ENCODE measurements at places on chromosomes 7 and 10. TPM values are rescaled to one million over a fixed set of nuclear protein-coding genes. Genes with fewer than 3 reads are reported as not detected.

- DNase-seq, result no peak
Measured at GRCh38 chr10:74875966-74876365, 49.6 kb downstream of the KAT6B start.

- no peak for DNase-seq
Measured at GRCh38 chr7:22549667-22550513, 49.9 kb upstream of the STEAP1B start.

DNA sequence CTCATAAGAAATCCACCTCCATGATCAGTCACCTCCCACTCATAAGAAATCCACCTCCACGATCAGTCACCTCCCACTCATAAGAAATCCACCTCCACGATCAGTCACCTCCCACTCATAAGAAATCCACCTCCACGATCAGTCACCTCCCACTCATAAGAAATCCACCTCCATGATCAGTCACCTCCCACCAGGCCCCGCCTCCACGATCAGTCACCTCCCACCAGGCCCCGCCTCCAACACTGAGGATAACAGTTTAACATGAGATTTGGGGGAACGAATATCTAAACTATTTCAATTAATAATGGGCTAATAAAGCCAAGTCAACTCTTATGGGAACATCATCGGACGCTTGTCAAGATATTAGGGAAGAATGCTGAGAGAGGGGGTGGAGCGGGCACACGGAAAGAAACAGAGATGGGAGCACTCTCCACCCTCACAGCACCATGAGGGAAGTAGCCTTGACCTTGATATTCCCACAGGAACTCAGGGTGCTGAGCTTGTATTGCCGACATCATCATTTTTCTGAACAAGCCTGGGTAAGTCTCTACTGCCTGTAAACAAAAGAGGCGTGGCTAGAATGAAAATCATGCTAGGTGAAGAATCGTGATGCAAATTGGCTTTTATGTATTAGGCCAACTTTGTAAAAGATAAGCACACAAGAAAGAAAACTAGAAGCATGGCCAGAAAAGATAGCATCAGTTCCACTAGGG lies 303.5 kb upstream of the KLF6 start:
- no peak for DNase-seq

DNA sequence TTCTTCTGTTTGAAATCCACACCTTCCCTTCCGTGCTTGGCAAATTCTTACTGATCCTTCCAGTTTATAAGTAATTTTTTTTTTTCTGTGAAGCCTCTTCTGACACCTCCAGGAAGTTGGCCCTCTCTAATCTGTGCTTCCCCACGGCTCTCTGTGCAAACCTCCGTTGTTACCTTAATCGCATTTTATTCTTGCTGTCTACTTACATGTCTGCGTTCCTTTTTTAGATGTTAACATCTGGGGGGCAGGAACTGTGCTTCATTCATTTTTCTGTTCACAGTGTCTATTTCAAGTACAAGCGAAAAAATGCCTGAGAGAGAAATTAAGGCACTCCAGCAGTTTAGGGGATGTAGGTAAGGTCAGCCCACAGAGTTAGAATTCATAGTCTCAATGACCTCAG lies 8.4 kb upstream of the CAMK1D start:
- DNase-seq, result no peak

DNA sequence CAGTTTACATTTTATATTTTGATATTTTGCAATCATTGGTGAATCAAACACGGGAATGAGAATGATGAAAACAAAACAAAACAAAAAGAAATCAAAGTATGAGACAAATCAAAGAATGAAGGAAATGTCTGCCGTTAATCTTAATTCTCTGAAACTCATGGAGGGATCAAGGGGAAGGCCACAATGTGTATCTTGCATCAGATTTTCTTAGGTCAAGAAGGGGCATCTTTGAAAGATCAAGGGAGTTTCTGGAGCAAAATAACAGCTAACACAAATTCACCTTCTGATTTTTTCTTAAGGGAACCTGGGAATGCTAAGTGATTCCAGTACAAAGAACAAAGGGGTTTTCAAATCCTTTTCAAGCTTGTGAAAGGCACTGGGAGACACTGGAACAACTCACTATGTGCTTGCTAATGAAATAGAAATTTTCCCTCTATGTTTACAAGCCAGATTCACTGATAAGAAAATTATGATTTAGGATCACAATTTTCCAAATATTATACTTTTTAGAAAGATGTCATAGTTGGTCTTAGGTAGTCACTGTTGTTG lies 322.3 kb upstream of the AOAH start:
- no peak for DNase-seq

DNA sequence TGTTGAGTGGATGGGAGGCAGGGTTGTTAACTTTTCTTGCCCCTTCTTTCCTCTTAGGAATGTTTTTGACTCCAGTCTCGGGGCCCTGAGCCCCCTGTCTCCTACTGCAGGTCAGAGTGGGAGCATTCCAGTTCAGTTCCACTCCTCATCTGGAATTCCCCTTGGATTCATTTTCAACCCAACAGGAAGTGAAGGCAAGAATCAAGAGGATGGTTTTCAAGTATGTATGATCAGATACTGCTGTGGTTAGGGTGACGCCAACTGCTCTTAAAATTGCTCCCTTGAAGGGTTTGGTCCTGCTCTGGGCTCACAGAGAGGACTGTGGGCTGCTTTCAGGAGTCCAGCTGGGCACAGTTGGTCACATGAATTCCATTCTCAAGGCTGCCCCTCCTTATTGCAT lies 22.0 kb downstream of the VWA2 start:
- DNase-seq, result no peak

- no peak for DNase-seq
Measured at GRCh38 chr7:103391976-103392375, 44.5 kb downstream of the PSMC2 start.

DNA sequence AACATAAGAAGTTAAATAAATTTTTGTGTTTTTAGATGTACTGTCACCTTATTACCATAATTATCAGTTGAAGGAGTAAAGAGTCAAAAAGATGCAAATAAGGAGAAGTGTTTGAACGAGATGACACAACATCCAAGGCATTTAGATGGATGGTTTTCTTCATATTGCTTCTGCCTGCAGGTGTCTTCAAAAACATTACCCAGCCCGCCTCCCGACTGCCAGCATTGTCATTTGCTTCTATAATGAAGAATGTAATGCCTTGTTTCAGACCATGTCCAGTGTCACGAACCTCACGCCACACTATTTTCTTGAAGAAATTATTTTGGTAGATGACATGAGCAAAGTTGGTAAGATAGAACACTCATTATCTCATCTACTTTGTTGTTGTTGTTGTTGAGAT lies 26.6 kb downstream of the GALNTL5 start:
- DNase-seq, result no peak

- no peak for DNase-seq
Measured at GRCh38 chr7:117134889-117135552, 181.7 kb downstream of the ST7 start.

GRCh38 chr10:19902456-19902855 lies 86.2 kb downstream of the PLXDC2 start:
- DNase-seq, result no peak

GRCh38 chr7:88358881-88359280 lies 52.2 kb upstream of the STEAP4 start:
- no peak for DNase-seq

DNA sequence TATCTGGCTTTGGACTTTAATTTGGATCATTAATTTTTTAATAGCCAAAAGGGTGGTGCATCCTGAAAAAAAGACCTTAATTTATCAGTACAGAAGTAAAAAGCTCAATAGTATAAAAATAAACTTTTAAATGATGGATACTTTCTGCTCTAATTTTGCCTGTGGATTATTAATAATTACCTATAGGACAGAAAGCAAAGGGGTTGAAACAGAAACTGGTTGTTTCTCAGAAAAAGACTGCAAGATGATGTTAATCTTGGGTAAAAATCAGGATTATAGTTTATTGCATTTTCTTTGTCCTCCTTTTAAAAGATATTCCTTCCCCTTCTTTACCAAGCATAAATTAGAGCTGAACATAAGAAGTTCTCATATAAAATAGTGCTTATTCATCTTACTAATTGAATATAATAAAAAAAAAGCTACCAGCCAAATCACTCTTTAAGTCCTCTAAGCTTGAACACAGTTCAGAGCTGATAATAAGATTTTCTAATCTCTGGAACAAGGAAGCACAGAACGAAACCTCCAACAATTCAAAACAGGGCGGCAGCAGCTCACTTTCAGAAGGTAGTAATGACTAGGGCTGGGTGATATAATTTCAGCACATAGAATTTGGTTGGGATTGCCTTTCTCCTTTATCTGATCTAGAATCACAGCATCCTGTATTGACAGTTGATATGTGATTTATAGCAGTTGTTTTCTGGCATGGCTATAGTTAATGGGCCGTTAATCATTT lies 8.1 kb upstream of the GPR85 start:
- no peak for DNase-seq

GRCh38 chr7:101590663-101591435 lies 38.2 kb downstream of the MYL10 start:
- DNase-seq, result no peak

- DNase-seq, result no peak
Measured at GRCh38 chr10:28778524-28778923, 101.2 kb downstream of the BAMBI start.

DNA sequence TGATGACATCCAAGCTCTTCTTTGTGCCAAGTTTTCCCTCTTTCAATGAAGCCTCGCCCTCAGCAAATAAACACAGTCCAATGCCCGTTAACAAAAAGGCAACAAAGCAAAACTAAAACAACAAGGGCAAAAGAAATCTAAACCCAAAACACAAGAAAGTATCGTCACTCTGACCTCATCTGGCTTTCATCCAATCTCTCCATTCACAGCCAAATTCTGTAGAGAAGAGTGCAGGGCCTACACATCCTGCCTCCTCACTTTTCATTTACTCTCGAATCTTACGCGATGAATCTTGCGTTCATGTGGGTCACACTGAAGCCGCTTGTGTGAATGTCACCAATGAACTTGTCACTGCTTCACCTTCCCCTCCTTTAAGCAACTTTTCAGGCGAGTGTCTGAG lies 15.9 kb upstream of the AKR1E2 start:
- DNase-seq, result no peak

GRCh38 chr10:89091496-89091895 lies 100.9 kb downstream of the FAS start:
- no peak for DNase-seq

GRCh38 chr10:29472301-29473086 lies 162.3 kb downstream of the SVIL start:
- no peak for DNase-seq

GRCh38 chr7:100585511-100586265 lies at the start of gene LRCH4:
Gene LRCH4, minus strand, starts transcription at chr7:100586129. Its CDS starts 29 bp downstream, at chr7:100586100.
- peak; percentile 43 for DNase-seq

- DNase-seq, result no peak
Measured at GRCh38 chr7:30646154-30646553, 36.1 kb downstream of the CRHR2 start.

GRCh38 chr10:21363092-21363730 lies 162.3 kb downstream of the SKIDA1 start:
- no peak for DNase-seq

DNA sequence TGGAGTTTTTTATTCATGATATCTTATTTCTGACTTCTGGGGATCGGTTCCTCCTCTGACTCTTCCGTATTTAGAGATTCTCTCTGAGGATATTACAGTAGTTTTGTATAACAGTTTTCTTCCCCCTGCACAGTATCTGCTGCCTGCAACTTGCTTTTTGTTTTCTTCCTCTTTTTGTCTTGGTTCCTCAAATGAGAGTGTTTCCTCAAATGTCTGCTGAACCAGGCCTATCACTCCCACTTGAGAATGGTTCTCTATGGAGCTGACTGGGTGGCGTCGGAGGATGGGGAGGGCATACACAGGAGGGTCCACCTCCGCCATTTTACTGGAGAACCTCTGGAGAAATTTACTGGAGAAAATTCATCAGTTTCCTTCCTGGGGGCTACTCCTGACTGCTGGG lies 27.7 kb downstream of the ARHGAP22 start:
- no peak for DNase-seq

DNA sequence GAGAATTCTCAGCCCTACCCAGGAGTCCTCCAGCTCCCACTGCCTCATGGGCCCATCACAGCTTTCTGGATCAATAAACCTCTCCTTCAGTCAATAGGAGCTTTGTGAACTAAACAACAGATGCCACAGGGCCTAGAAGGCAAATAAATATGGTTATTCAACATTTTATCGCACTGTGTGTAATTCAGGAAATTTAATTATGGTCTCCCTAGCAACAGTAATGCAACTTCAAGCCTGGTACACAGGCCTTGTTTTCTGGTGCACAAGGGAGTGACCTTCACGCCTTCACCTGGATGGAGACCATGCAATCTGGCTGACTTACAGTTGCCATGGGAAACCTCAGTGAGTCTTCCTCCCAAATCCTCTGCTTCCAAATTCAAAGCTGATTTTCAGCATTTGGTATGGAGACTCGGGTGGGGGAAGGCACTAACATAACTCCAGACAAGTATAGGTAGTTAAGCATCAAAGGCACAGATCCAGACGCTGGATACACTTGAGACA lies 441.0 kb upstream of the NPVF start:
- peak; percentile 63 for DNase-seq

DNA sequence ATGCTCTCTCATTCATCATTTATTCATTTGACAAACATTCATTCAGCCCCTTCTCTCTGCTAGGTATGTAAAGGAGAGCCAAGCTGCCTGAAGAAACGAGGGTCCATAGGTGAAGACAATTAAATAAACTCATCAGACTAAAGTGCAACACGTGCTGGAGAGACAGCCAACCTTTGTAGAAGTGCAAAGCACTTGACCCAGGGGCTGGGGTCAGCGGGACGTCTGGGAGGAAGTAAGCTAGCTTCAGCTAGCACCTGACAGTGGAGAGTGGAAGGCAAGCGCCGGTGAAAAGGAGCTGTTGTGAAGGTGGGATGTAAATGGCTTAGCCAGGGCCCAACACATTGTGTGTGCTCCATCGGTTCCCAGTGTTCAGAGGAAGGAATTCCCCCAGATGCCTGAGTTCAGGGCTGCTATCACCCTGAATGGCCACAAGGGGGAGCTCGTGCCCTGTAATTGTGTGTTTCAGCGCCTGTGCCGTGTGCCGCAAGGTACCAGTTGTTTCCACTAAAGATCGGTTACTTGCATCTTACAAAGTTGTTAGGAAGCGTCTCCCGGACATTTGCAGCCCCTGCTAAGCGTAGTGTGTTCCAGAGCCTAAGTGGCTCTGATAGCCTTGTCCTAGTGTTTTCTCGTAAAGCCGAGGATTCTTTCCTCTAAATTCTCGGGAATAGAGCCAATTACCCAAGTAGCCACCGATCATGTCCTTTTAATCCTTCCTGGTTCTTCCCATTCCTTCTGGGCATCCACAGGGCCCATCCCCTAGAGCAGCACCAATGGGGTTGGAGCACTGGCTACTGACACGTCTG lies 30.6 kb downstream of the TLX1 start:
- peak; percentile 80 for DNase-seq

- peak; percentile 54 for DNase-seq
Measured at GRCh38 chr10:7529638-7530037, 118.8 kb upstream of the SFMBT2 start.

Gene FIS1
- total RNA-seq, result 310 TPM

Gene RGR
- total RNA-seq, result 3.8 TPM

Gene ANKRD1
- total RNA-seq, result not detected

Gene DNAJC12
- total RNA-seq, result 42.8 TPM

Gene ZNF804B
- not detected for total RNA-seq

Gene CALML5
- not detected for total RNA-seq

Gene PSD
- total RNA-seq, result 0.61 TPM

Gene NOS3
- not detected for total RNA-seq

Gene KCNK18
- total RNA-seq, result not detected

Gene HOXA10
- total RNA-seq, result not detected

All from SK-MEL-5 (cell line).